ENCODE measurements at places on chromosomes 1 and 21.

DNA sequence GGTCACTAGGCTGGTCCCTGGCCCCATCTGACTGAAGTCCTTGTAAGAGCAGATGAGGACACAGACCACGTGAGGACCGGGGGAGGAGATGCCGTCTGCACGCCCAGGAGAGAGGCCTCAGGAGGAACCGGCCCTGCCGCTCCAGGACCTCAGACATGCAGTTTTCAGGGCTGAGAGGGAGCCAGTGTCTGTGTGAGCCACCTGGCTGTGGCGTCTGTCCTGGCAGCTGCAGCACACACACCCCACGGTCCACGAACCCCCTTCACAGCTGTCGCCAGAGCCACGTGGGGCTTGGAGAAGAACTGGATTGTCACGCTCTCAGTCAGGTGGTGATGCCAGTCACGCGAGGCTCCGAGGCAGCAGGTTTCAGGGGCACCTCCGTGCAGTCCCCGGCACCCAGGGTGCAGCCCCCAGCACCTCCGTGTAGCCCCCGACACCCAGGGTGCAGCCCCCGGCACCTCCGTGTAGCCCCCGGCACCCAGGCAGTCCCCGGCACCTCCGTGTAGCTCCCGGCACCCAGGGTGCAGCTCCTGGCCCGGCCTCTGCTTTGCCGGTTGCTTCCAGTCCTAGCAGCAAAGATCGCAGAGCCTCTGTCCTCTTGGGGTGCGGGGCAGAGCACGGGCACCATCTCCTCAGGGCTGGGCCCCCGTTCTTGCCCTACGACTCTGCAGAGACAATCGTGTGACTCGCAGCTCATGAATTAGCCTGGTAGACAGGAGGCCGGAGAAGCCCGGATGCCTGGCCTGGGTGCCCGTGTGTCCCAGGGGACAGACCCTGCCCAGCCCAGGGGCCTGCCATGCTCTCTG is 19.0 kb upstream of the SUMO3 start:
- peak; percentile 95 for DNase-seq

DNA sequence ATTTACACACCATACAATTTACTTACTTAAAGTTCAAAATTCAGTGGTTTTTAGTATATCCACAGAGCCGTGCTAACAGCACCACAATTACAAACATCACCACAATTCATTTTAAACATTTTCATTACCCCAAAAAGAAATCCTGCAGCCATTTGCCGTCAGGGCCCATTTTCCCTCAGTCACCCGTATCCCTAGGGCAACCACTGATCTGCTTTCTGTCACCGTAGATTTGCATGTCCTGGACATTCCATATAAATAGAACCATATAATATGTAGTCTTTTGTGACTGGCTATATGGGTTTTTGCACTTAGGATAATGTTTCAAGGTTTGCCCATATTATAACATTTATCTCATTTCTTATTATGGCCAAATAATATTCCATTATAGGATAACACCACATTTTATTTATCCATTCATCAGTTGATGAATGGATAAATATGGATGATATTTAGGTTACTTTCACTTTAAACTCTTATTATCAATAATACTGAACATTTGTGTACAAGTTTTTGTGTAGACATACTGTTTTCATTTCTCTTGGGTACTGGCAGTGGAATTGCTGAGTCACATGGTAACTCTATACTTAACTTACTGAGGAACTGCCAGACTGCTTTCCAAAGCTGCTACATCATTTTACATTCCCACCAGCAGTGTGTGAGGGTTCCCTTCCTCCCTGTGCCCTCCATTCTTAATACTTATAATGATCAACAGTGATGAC is 68.9 kb downstream of the ST3GAL3 start:
- no peak for DNase-seq

- DNase-seq = no peak
Observed at GRCh38 chr1:26861286-26861701, 1.7 kb upstream of the SFN start.

GRCh38 chr1:197614916-197615692 is 160.2 kb downstream of the DENND1B start:
- peak; percentile 71 for DNase-seq

GRCh38 chr1:54377040-54377691 is 29.0 kb downstream of the SSBP3 start:
- DNase-seq = peak; percentile 71

DNA sequence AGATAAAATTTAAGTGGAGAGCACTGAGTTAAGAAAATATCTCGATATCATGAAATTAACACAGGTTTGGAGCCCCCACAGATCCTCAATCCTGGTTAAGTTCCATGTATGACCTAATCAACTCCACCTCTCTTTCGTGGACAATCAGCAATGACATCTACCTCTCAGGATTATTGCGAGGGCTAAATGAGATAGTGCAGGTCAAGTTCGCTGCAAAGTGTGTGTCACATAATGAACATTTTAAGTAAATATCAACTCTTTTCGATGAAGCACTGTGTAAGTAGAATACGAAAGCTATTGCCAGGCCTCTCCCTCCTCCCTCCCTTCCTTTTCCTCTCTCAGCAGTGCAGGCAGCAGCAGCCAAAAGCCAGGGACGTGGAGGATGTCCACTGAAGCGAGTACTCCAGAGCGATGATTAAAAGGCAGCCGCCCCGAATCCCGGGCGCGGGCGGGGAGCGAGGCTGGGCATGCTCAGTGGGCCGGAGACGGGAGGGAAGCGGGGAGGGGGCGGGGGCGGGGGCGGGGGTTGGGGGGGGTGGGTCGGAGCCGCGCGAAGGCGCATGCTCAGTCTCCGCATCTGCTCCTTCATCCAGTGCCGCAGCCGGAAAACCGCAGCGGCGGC is at the start of gene CAMSAP2:
TSS of gene CAMSAP2 (plus strand) at position 567 of the 622 bp plus-strand sequence. CDS start 935 bp downstream, outside the sequence.
- peak; percentile 100 for DNase-seq

DNA sequence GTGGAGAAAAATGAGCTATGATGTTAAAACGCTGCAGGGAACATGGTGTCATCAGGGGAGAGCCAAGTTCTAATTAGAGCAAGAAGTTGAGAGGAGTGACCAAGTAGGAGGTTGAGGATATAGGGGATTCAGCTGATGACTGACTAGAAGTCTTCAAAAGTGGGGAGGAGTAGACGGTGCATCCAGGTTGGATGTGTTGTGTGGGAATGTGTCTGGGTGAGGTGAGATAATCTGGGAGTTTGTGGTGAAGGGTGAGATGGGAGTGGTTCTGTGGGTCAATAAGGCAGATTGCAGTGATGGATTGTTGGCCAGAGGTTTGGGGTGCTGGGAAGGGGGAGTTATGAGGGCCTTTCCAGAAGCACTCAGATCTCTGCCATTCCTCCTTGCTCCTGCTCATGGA is 72.0 kb upstream of the IRF2BP2 start:
- DNase-seq = no peak

- DNase-seq = no peak
Observed at GRCh38 chr1:34977858-34978257, 7.3 kb downstream of the TMEM35B start.

DNA sequence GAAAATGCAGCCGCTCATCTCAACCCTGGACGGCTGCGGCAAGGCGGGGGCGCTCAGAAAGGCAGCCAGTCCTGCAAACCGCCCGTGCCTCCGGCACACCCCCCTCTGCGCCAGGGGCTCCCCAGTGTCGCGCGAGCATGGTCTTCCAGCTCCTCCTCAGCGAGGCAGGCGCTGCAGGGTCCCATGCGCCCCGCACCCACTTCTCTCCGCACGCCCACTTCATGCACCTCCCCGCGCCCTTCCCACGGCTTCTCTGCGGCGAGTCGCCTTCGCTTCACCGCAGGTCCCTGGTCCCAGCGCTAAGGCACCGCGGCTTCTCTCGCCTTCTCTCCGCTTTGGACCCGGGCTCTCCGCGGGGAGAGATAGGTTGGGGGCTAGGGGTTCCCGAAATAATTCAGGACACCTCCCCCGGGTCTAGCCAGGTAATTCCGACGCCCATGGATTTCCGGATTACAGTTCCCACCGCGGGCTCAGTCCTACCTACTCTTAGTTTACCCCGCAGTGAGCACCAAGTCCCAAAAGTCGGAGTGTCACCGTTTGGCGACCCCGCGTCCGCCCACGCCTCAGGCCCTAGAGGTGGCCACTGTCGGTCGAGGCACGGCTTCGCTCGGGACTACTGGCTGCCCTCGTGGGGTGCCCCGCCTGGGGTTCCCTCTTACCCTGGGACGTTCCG is 67.5 kb downstream of the SYT2 start:
- DNase-seq = peak; percentile 49

GRCh38 chr21:33259428-33259827 is 6.7 kb upstream of the IL10RB start:
- DNase-seq = no peak

- DNase-seq = peak; percentile 63
Observed at GRCh38 chr1:165408518-165408917, 36.4 kb downstream of the RXRG start.

DNA sequence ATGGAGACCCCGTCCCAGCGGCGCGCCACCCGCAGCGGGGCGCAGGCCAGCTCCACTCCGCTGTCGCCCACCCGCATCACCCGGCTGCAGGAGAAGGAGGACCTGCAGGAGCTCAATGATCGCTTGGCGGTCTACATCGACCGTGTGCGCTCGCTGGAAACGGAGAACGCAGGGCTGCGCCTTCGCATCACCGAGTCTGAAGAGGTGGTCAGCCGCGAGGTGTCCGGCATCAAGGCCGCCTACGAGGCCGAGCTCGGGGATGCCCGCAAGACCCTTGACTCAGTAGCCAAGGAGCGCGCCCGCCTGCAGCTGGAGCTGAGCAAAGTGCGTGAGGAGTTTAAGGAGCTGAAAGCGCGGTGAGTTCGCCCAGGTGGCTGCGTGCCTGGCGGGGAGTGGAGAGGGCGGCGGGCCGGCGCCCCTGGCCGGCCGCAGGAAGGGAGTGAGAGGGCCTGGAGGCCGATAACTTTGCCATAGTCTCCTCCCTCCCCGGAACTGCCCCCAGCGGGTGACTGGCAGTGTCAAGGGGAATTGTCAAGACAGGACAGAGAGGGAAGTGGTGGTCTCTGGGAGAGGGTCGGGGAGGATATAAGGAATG is 505 bp downstream of the LMNA start:
- peak; percentile 53 for DNase-seq

DNA sequence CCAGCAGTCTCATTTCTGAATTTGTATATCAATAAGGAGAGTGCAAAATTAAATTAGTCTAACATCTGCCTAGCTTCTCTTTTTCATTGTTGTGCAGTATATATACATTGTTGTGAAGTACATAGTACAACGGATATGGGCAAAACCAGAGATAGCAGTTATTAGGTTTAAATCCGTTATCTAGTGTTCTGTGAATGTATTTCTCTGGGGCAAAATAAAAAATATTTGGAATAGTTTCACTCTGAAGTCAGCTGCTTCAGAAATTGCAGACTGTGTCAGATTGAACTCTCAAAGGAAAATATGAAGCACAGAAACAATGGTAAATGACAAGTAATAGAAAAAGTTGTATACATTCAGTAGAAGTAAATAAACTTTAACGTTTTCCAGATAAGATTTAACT is 836.5 kb upstream of the CXADR start:
- DNase-seq = no peak

GRCh38 chr1:2384941-2385481 is 6.3 kb downstream of the MORN1 start:
- DNase-seq = peak; percentile 82

DNA sequence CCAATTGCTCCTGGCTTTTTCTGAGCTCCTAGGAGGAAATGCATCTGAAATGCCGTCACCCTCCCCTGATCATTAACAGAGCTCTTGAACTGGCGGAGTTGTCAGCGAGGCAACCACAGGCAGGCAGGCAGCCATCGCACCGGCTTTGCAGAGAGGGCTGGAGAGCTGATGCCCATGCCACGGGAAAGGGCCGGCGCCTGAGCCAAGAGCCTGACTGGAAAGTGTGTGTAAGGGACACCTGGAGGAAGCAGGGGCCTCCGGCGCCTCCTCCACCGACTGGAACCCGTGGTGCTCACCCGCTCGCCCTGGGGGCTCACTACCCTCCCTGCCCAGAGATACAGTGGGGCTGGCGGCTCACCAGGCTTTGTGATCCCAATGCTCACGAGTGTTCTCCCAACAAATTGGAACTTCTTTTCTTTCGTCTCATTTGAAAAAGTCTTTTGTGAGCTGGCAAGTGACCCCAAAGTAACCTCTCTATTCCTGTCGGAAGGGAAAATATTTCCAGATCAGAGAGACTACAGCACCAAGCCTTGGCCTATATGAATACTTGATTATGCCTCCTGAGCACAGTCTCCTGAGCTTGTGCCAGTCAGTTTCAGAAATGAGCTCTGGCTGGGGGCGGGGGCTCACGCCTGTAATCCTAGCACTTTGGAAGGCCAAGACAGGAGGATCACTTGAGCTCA is 97.7 kb upstream of the SLC25A33 start:
- DNase-seq = no peak

DNA sequence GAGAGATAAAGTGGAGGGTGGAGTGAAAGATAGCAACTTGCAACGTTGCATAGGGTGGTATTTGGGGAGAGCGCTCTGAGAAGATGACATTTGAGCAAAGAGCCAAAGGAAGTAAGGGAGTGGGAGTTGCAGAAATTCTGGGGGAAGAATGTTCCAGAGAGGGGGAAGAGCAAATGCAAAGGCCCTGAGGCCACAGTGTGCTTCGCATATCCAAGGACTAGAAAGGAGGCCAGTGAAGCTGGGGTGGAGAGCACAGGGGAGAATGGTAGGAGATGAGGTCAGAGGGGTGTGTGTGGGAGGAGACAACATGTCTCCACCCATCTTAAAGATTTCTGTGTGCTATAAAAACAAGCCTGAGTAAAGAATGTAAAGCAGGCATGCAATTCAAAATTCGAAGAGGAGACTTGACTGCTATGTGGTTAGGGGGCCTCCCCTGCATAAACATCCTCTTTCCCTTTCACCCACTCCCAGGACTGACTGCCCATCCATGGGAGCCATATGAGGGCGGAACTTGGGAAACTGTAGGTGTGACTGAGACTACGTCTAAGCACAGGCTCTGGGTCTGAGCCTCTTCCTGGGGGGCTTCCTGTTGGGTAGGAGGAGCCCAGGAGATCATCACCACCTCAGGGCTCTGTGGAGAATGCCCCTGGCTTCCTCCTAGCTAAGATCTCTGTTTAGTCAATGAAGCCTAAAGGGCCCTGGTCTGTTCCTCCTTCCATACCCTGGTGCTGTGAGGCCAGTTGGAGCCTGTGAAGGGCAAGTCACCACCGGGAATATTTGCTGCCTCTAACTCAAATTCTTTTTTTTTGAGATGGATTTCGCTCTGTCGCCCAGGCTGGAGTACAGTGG is 2.9 kb upstream of the CLIC4 start:
- DNase-seq = no peak

DNA sequence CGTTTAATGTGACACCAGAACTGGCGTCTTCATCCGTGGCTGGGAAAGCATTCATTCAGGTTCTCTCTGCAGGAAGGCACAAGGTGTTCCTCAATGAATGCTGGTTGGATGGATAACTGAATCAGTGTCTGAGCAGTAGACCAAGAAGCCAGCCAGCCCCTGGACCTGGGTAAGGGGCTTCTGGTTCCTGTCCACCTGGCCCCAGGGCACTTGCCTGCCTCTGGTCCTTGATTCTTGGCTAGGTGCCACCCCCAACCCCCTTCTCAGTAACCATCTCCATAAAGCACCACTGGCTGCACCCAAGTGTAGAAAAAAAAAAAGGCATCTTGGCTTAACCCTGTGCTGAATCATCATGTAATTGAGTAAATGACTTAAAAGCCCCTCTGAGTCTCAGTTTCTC is 59.1 kb downstream of the KCND3 start:
- no peak for DNase-seq

- DNase-seq = peak; percentile 93
Observed at GRCh38 chr1:21254335-21254951, 35.8 kb downstream of the ECE1 start.
